ENCODE measurements at places on chromosomes 13 and 19.

GRCh38 chr19:3057275-3057714 lies 5.0 kb downstream of the TLE5 start:
- DNase-seq = no peak

GRCh38 chr19:30052122-30053075 lies 110.4 kb downstream of the URI1 start:
- DNase-seq = no peak

DNA sequence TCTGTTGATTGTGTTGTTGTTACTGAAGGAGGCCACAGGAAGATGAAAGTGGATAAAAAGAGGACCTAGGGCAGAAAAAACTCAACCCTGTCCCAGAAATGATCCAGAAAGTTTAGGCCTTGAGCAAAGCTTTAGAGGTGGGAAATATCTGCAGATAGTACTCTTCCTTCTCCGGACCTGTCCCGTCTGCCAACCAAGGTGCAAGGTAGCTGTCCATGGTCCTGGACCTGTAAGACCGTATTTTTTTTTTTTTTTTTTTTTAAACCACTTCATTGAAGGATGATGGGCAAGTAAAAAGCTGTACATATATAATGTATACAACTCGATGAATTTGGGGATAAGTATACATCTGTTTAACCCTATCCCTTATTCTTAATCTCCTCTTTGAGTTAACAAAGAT lies 225.9 kb downstream of the OLFM4 start:
- no peak for DNase-seq

DNA sequence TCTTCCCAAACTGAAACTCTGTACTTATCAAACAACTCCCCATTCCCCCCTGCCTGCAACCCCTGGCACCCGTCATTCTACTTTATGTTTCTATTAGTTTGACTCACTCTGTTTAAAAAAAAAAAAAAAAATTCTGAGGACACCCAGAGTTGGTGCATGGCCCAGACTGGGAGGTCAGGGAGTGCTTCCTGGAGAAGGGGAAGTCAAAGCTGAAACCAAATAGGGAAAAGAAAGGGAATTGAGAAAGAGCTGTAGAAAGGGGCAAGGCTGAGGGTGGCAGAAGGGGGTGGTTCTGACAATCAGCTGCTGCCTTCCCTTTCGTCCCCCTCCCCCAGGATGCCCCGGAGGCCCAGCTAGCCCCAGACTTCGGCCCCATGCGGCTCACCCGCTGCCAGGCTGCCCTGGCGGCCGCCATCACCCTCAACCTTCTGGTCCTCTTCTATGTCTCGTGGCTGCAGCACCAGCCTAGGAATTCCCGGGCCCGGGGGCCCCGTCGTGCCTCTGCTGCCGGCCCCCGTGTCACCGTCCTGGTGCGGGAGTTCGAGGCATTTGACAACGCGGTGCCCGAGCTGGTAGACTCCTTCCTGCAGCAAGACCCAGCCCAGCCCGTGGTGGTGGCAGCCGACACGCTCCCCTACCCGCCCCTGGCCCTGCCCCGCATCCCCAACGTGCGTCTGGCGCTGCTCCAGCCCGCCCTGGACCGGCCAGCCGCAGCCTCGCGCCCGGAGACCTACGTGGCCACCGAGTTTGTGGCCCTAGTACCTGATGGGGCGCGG lies 9.0 kb upstream of the STRN4 start:
- no peak for DNase-seq

GRCh38 chr19:33225458-33225926 lies at the start of gene SLC7A10:
TSS of gene SLC7A10 (minus strand) at chr19:33225850. CDS start at chr19:33225703, 147 bp downstream.
- no peak for DNase-seq

GRCh38 chr13:28333204-28333881 lies 161.6 kb downstream of the FLT1 start:
- DNase-seq = no peak

DNA sequence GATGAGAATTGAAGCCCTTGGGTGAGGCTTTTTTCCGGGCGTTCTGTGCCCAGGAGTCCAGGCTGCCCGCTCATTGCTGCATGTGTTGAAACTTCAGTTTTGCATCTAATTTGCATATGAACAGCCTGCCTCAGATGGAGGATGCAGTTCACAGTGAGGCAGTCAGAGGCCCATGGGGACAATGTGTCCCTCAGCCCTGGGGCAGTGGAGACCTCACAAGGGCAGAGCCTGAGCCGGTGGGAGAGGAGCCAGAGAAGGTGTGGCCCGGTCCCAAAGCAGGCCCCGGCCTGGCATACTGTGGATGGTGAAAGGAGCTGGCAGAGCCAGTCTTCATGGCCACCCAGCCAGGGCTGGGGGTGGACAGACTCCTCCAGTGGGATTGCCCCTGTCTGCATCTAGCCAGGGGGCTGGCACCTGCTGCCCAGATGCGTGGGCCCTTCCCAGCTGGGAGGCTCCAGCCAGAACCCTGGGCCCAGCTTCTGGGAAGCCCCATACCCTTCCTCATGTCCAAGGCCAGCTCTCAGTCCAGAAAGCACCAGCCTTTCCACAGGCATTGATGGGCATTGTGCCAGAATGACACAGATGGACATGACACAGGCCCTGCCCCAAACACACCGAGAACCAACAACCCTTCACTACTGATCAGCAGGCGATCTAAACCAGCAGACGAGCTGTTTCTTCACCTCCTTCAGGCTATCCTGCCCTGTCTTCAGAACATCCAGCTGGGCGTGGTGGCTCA lies 32.9 kb upstream of the KCTD15 start:
- no peak for DNase-seq

DNA sequence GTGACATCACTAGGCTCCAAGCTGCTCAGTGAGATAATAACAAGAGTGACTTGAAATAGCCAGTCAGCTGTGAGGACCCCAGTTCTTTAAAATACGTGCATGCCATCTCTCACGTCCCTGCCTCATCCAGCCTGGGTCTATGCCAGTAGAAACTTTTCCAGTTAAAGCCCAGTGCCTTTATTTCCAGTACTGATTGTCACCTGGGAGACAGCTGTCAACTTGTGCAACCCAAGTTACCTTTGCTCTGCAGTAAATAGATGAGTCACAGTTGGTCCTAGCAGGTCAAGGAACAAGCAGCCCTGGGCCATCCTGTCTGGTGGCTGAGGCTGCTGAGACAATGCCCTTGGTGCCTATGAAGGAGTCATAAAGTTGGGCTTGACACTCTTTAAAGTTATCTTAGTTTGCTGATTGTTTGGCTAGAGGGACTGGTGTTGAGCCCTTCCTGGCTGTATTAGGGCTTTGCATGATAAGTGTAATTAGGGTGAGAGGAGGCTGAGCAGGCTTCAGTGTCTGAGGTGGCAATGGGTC lies 228.7 kb downstream of the LACC1 start:
- no peak for DNase-seq

GRCh38 chr19:50839712-50840655 lies 6.6 kb upstream of the KLK15 start:
- DNase-seq = no peak

GRCh38 chr19:17757125-17757524 lies 5.8 kb downstream of the FCHO1 start:
- no peak for DNase-seq

GRCh38 chr19:44636439-44637389 lies 7.0 kb upstream of the PVR start:
- no peak for DNase-seq

DNA sequence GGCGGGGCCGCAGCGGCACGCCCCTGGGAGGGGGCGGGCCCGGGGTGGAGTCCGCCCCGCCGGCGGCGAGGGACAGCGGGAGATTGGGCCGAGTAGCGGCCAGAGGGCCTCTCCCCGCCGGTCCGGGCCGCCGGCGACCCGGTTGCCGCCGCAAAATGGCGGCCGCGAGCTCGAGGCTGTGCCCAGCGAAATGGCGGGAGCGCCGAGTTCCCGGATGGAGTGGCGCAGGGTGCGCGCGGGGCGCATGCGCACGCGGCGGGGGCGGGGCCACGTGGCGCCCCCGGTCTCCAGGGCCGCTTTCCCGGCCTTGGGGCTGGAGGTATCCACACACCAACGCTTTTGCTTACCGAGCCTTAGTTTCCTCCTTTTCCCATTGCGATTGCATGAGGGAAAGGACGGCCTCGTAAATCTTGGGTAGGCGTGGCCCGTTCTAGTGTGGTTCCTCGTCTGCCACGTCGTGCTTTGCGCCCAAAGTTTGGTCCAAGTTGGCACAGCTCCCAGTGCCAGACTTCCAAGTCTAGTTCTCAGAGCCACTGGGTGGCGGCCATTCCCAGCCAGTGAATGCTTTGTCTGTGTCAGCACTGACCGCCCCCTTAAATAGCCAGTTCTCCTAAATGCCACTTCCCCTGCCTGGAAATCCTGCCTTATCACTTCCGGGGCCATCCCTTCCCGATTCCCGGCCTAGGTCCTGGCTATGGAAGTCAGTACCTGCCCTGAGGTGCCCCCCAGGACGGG lies 513 bp downstream of the CIRBP start:
- peak; percentile 74 for DNase-seq

DNA sequence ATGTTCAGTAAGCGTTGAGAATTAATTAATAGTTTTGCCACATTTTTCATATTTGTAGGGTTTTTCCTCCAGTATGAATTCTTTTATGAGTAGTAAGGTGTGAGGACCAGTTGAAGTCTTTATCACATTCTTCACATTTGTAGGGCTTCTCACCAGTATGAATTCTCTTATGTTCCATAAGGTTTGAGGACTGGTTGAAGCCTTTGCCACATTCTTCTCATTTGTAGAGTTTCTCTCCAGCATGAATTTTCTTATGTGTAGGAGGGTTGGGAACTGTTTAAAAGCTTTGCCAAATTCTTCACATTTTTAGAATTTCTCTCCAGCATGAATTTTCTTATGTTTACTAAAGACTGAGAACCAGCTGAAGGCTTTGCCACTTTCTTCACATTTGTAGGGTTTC lies 40.3 kb downstream of the ZNF208 start:
- no peak for DNase-seq

DNA sequence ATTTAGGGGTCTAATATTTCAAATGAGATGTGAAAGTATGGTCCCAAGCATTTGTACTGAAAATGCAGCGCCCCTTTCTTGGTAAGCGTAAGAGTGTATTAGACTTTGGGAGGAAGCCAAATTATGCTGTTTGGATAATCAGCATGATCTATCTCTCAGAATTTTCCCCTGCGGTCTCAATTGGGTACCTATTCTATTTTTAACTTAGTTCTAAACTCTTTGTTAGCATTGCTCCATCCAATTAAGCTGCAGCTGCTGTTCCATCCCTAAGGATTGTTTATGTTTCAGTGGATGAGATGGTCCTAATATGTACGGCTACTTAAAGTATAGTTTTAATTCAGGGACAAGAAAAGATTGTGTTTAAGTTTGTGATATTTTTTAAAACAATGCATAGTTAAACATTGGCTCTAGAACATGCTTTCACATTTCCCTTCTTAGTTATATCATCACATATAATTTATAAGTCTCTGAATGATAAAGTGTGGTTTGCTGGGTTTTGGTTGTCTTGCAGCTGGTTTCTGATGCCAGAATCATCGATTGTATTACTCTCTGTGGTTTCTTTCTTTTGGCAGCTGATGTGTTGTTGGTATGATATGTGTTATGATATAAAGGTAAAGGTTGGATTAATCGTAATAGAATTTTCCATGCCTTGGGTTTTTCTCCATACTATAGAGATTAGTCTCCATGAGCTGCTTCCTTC lies 15.0 kb downstream of the POLR1D start:
- DNase-seq = no peak

DNA sequence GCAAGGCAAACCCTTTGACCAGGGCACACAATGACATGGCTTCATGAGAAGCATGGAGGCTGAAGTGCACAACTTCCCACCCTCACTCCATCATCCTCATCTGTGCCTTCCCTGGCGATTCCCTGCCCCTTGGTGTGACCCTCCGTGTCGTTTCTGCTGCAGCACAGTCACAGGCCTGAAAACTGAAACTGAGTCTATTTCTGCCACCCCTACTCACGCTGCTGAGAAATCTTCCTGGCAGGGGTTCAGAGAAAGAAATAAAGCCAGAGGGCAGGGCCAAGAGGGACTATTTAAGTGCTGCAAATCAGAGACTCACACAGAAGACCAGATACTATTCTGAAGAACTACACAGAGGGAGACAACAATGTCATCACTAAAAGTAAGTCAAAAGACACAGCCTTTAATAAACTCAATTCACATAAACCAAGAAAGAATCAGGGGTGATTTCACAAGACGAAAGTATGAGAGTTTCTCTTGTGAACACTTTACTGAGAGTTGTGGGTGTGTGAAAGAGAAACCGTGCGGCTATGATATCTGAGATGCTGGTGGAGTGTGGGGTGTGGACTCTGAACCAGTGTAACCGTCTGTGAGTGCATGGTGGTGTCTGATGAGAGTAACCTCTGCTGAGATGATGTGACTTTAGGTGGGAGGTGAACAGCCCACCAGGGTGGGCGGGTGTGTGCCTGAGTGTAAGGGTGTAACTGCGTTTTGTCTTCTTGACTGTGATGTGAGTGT lies 23.5 kb downstream of the LGALS16 start:
- DNase-seq = no peak

Data from kidney glomerular epithelial cell (primary cell).